ENCODE measurements at places on chromosomes 4 and X.

- DNase-seq: no peak
Observed at GRCh38 chrX:148871422-148872160, 371.2 kb downstream of the AFF2 start.

DNA sequence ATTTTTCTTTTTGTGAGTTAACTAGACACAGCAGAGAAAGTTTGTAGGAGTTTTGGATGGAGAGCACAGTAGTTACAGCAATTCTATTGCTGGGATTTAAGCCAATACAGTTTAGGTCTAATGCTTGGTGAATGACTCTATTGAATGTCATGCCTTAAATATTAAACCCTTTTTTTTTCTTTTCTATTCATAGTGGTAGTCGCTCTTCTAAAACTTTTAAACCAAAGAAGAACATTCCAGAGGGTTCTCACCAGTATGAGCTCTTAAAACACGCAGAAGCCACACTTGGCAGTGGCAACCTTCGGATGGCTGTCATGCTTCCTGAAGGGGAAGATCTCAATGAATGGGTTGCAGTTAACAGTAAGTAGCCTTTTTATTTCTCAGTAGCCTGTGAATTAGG lies 34.8 kb upstream of the DCK start:
- no peak for DNase-seq

DNA sequence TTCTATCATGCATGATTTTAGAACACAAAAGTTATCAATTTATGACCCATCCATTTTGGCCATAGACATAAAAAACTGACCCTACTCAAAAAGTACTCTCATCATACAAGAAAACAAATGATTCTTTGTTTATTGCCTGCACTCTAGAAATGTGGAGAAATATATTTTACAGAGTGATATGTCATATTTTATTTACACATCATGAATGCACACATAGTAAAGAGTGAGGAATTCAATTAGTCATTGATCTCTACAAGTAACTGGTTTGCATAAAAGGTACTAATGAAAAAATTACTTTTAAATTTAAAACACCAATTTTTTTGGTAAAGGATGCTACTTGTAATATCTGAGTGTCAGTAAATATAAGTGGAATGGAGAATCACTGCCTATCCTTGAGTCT lies 242.5 kb upstream of the FAT4 start:
- DNase-seq: no peak

DNA sequence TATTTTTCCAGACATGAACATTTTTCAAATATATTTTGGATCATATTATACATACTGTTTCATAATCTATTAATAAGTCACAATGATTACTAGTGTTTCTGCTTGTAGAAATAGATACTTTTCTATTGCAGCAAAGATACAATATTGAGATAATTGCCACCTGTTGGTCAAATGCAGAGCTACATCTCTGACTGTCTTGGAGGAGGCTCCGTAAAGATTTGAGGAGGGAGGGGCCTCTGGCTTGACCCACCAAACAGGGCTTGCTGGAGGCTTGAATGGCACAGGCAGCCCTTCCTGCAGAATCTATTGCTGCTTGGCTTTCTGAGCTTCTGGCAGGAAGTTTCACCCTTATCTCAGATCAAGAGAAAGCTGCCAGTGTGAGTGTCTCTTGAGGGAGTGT lies 99.3 kb upstream of the ARMCX2 start:
- DNase-seq: no peak

DNA sequence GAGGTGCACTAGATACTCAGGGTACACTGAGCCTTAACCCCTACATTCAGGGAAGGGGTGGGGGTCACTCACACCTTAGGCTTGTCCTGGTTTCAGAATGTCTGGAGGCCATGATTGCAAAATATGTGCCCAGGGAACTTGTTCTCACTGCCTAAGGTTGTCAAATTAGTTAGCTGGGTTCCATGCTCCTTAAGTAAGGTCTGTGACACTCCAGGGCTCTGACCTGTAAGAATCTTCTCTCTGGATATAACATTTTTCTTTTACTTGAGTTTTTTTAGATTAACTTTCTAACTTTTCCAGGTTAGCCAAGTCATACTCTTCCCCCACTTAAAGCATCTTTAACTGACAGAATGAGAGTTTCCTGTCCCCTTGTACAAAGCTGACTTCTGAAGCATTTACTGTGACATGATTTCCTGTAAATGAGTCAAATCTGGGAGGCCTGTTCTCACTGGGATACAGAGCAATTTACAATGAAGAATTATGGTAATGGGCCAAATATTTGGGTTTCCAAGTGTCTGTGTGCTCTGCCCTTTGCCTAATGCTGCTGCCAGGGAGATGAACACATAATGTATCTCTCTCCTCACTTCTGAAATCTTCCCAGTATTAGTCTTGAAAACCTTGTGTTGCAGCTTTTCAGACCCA lies 101.7 kb downstream of the GATB start:
- DNase-seq: peak; percentile 7

DNA sequence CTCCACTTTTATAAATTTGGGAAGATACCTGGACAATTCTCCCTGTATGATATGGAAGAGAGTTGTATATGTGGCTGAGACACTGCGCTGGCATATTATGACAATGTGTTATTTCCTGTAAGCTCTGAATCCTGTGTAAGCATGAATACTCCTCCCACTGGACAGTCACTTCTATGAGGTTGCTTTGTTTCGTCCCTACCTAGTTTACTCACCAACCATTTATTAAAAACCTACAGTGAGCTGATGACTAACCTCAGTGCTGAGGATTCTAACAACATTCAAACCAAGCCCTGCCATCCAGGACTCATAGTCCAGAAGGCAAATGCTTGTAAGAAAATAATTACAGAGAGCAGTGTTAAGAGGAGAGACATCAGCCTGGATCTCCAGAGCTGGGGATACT lies 1632.9 kb upstream of the TENM3 start:
- DNase-seq: peak; percentile 29

DNA sequence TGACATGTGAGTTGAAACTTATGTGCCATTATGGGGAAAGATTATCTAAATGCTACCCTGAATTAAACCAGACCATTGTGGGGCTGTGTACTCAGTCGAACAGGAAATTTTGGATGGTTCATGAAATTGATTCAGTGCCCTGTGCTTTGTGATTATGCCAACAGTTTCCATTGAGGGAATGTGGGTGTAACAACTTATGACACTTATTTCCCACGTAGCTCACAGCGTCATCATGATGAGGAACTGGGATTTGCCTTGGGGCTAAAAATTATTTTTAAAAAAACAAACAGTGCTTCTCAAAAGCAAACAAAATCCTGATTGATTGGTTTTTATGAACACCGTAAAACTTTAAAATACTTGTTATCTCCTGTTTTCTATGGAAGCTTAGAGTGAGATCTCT lies 8.3 kb upstream of the CLTRN start:
- no peak for DNase-seq

- no peak for DNase-seq
Observed at GRCh38 chrX:137278825-137279224, 245.0 kb upstream of the GPR101 start.

DNA sequence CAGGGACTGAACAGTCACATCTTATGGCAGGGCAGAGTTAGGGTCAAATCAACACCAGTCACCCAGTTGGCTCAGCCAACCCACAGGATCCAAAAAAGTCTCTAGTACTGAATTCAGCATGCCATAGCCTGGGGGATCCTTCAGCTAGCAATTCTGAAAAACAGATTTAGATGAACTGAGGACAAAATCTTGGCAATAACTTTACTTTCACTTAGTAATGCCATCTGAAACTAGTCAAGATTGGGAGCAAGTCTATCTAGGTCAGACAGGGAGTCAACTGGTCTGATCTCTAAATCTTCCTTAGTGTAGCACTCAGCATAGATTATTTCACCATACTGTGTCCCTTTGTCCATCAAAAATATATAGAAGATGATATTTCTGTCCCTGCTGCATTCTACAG lies 76.0 kb downstream of the HHIP start:
- no peak for DNase-seq

GRCh38 chrX:88604433-88605221 lies 142.4 kb upstream of the CPXCR1 start:
- DNase-seq: no peak

GRCh38 chrX:110310896-110311295 lies 7.0 kb downstream of the AMMECR1 start:
- no peak for DNase-seq

DNA sequence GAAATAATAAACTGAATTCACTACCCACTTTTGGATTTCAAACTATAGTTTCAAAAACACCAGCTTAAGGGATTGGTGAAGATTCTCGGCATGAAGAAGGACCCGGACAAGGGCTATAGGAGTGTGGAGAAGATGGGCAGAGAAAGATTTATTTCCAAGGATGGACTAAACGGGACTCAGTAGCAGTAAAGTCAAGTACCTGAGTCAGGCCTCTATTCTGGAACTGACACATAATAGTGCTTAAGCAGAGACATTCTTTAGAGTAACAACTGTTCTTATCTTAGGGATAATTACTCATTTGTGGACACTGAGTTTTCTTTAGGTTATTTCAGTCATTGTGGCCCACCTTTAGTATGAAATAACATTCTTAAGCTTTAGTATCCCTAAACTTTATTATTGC lies 134.6 kb downstream of the GATB start:
- DNase-seq: no peak

GRCh38 chrX:22184096-22184495 lies 88.6 kb upstream of the CBLL2 start:
- DNase-seq: no peak

DNA sequence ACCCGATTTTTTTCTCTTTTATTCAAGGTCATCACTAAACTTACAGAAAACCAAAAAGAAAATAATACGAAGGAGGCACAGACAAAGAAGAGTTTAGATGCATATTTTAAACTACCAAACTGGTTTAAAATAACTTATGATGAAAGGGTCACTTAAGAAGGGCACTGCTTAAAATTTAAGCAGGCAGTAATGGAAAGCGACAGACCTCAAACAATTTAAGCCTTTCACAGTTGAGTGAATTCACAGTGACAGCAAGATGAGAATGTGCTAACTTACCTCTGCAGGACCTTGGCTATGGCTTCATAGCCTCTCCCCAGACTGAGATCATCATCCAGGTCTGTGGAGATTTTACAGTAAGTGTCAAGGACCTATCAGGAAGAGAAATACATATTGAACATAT lies 112.1 kb downstream of the TTC29 start:
- DNase-seq: no peak

- DNase-seq: no peak
Observed at GRCh38 chr4:153217440-153217839, 13.2 kb downstream of the TRIM2 start.

GRCh38 chr4:147538711-147539110 lies 57.8 kb downstream of the EDNRA start:
- DNase-seq: no peak

DNA sequence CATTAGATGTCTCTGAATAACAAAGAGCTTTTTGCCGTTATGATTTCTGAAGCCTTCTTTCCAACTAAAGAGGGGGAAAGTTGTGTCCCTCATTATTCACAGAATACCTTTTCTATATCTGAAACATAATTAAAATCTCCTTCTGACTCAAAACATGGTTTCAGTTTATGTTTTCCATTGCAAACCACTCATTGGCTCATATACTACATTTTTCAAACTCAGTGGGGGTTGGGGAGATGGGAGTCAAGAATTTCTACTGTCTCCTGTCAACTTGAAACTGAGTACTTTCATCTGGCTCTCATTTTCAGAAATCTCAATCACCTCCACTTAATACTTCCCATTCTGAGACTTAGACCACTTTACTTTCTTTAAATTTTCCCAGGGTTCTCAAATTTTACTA lies 1839.5 kb upstream of the PCDH10 start:
- no peak for DNase-seq

DNA sequence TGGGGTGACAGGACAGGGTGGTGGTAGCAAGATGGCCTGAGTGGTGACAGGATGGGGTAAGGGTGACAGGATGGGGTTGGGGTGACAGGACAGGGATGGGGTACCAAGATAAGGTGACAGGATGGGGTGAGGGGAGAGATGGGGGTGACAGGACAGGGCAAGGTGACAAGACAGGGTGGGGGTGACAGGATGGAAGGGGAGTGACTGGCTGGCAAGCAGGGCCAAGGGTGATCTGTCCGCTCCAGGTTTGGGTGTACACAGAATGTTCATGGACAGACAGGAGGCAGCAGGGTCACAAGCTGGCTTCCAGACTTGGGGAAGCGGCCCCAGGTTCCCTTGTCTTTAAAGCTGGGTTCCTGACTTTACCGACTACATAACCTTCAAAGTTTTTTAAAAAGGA lies 23.3 kb downstream of the RNF212 start:
- DNase-seq: no peak

GRCh38 chrX:100593126-100593525 lies 8.4 kb downstream of the TNMD start:
- no peak for DNase-seq

- DNase-seq: no peak
Observed at GRCh38 chr4:144174401-144175067, 34.0 kb upstream of the GYPA start.

DNA sequence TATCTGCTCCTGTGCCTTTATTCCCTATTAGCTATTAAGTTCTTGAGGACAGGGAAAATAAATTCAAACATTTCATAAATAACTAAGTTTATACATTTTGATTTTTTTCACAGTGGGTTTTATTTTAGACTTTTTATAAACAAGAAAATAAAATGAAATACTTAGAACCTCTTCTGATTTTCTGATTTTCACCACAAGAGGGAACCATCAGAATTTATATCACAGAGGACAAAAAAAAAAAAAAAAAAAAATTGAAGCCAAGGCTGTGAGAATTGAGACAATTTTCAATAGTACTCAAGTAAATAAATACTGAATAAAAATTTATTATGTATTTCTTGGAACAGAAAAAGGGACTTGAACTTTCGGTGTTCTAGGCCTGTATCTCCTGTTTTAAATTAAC lies 288.1 kb downstream of the SH3BGRL start:
- DNase-seq: no peak

- DNase-seq: peak; percentile 44
Observed at GRCh38 chr4:18756671-18757070, 735.1 kb upstream of the LCORL start.

GRCh38 chr4:43242606-43243005 lies 350.1 kb downstream of the GRXCR1 start:
- DNase-seq: no peak

DNA sequence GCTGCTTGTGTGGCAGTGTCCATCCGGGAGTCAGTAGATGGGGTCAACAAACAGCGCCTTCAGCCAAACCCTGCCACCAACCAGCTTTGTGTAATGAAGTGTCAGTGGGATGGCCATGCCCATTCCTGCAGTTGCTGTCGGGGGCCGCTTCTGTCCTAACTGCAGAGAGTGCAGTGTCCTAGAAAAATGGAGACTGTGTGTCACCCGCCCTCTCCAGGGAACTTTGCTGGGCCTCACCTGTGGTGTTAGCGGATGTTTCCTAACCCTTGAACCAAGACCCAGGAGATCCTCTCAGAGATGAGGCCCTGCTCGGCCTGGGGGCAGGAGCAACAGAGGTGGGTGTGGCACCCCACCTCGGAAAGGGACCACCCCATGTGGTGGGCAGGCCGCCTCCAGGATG lies 35.3 kb upstream of the HGFAC start:
- DNase-seq: no peak
